ENCODE measurements at places on chromosomes 3 and 15.
A peak's percentile ranks its signal among the peaks of the same experiment; 100 is the strongest.

- DNase-seq: no peak
Measured at GRCh38 chr3:3296979-3297381, 117.5 kb upstream of the CRBN start.

GRCh38 chr3:152222327-152222726, 46.4 kb upstream of the MBNL1 start:
- peak; percentile 61 for DNase-seq

DNA sequence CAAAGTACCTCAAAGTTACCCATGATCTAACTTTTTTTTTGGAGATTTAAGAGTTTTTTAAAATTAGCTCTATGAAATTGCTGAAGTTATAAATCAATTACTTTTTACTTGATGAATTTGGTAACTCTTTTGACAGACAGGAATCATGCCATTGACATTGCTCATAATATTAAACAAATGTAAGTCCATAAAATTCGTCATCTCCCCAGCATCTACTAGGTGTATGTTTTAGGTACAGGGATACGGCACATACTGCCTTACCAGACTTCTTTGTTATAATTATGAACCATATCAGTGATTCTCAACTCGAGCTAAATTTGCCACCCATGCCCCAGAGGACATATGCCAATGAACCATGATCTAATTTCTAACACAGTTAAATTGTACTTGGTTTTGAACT, 247.5 kb upstream of the TGFBR2 start:
- no peak for DNase-seq

DNA sequence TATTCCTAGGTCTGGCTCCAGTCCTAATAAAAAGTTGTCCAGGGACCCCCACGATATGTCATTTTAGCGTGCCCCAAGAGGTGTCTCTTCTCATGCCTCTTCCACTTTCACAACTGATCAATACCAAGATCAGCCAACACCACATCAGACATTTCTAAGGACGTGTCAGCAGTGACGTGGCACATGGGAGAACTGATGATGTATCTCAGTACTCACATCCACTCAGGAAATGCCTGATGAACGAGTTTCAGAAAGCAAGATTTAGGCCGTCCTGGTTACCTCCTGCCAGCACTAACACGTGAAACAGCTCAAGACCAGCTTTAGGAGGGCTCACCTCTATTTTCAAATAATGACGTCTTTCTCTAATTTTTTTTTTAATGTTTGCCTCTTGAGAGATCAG, 19.6 kb downstream of the VGLL4 start:
- DNase-seq: peak; percentile 26

GRCh38 chr15:43283526-43283925, 16.8 kb upstream of the TGM5 start:
- no peak for DNase-seq

GRCh38 chr3:112606098-112606497, 34.8 kb downstream of the CCDC80 start:
- DNase-seq: no peak

GRCh38 chr3:65873028-65873427, 165.7 kb downstream of the MAGI1 start:
- no peak for DNase-seq

GRCh38 chr3:46395210-46395661, 11.6 kb downstream of the CCR5AS start:
- no peak for DNase-seq

GRCh38 chr3:122787872-122788271, 5.8 kb downstream of the HSPBAP1 start:
- no peak for DNase-seq

DNA sequence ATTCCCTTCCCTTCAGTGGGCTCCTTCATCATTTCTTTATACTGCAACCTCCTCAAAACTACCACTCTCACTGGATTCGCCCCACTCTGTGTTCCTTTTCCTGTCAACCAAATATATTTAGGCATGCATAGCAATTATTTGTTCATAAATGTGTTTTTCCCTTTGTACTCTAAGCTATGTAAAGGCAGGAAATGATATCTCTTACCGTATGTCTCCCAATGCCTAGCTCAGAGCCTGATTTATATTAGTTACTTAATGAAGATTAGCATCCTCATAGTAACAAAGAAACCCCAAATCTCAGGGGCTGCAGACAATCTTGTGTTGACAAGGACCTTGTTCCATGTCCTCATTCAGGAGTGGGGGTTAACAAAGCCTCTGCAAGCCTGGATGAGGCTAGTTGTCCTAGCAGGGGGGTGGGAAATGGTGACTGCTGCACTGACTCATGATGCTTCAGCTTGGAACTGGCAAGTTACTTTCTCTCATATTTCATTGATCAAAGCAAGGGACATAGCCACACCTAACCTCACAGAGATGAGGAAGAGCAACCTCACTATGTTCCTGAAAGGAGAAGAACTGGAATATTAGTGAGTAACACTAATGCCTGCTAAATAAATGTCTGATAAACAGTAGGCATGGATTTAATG, 15.2 kb downstream of the PHLDB2 start:
- peak; percentile 50 for DNase-seq

All from HFFc6 (cell line).